ENCODE measurements at places on chromosomes 7 and 10. TPM values are rescaled to one million over a fixed set of nuclear protein-coding genes. Genes with fewer than 3 reads are reported as not detected.

GRCh38 chr10:42941295-42941644 is 135.6 kb upstream of the RET start:
- H3K4me1 ChIP-seq = no peaks in the 10 kb centered on the region
- no peak overlapping the region for H3K27ac ChIP-seq
- no peak overlapping the region for H3K4me3 ChIP-seq
- peaks cover 60% of the 10 kb centered on the region for H3K27me3 ChIP-seq

GRCh38 chr7:24464861-24465260 is 108.4 kb upstream of the PALS2 start:
- H3K27me3 ChIP-seq = no peaks in the 10 kb centered on the region
- H3K27ac ChIP-seq = no peak overlapping the region
- H3K36me3 ChIP-seq = no peaks in the 10 kb centered on the region
- H3K4me3 ChIP-seq = no peak overlapping the region
- H3K4me1 ChIP-seq = no peaks in the 10 kb centered on the region

GRCh38 chr10:22468570-22469320 is 123.4 kb downstream of the SPAG6 start:
- no peaks in the 10 kb centered on the region for H3K4me1 ChIP-seq
- no peak for DNase-seq
- no peak overlapping the region for H3K4me3 ChIP-seq
- no peaks in the 10 kb centered on the region for H3K36me3 ChIP-seq
- H3K27me3 ChIP-seq = peaks cover 43% of the 10 kb centered on the region
- no peak overlapping the region for H3K27ac ChIP-seq

- no peaks in the 10 kb centered on the region for H3K27me3 ChIP-seq
- H3K27ac ChIP-seq = peak overlapping the region; percentile 50
- DNase-seq = no peak
- peaks cover 9% of the 10 kb centered on the region for H3K4me1 ChIP-seq
- no peaks in the 10 kb centered on the region for H3K36me3 ChIP-seq
- H3K4me3 ChIP-seq = no peak overlapping the region
These were observed 21.9 kb upstream of the ACSL5 start for GRCh38 chr10:112352044-112352443.

GRCh38 chr10:31686599-31686998 is 242.0 kb downstream of the ARHGAP12 start:
- no peaks in the 10 kb centered on the region for H3K36me3 ChIP-seq
- H3K4me1 ChIP-seq = no peaks in the 10 kb centered on the region
- H3K27ac ChIP-seq = no peak overlapping the region
- H3K4me3 ChIP-seq = no peak overlapping the region
- H3K27me3 ChIP-seq = no peaks in the 10 kb centered on the region

SPDYE6 gene
- not detected for total RNA-seq

All from left ventricle myocardium inferior (tissue), 1 donor.